ENCODE measurements at places on chromosomes 4 and X. TPM values are rescaled to one million over a fixed set of nuclear protein-coding genes. Genes with fewer than 3 reads are reported as not detected.

- H3K4me1 ChIP-seq: no peaks in the 10 kb centered on the region
- DNase-seq: no peak
- no peaks in the 10 kb centered on the region for H3K36me3 ChIP-seq
- H3K27me3 ChIP-seq: no peaks in the 10 kb centered on the region
- no peak overlapping the region for H3K27ac ChIP-seq
Observed at GRCh38 chr4:41256131-41256739, 493 bp upstream of the UCHL1 start.

GRCh38 chrX:85084770-85085393, 81.2 kb downstream of the APOOL start:
- H3K4me3 ChIP-seq: no peak overlapping the region
- no peaks in the 10 kb centered on the region for H3K4me1 ChIP-seq
- no peaks in the 10 kb centered on the region for H3K36me3 ChIP-seq
- no peak for DNase-seq
- no peaks in the 10 kb centered on the region for H3K27me3 ChIP-seq

GRCh38 chr4:6591313-6591712, 16.3 kb downstream of the MAN2B2 start:
- no peaks in the 10 kb centered on the region for H3K27me3 ChIP-seq
- H3K4me1 ChIP-seq: no peaks in the 10 kb centered on the region
- H3K27ac ChIP-seq: no peak overlapping the region
- no peaks in the 10 kb centered on the region for H3K36me3 ChIP-seq
- no peak for DNase-seq

- H3K4me1 ChIP-seq: no peaks in the 10 kb centered on the region
- no peak for DNase-seq
- no peak overlapping the region for H3K4me3 ChIP-seq
- no peaks in the 10 kb centered on the region for H3K27me3 ChIP-seq
Observed at GRCh38 chr4:154985673-154986072, 204.6 kb downstream of the RBM46 start.

- no peaks in the 10 kb centered on the region for H3K4me1 ChIP-seq
- no peaks in the 10 kb centered on the region for H3K36me3 ChIP-seq
Observed at GRCh38 chr4:153065276-153065675, 129.2 kb downstream of the FHDC1 start.

DNA sequence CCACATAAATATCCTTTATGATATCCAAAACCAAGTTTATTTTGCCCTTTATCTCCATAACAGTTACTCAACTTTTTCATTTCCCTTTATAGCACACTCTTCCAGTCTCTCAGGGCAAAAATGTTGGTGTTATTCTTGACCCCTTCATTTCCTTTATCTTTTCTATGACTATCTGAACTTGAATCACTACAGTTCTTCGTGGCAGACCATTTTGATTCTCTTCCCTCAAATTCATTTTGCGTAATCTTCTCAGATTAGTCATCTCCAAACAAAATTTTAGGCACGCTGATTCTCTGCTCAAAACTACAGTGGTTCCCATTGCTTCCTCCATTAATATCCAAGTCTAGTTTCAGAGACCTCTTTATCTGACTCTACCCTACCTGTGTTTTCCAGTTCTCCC, 26.1 kb downstream of the RUFY3 start:
- DNase-seq: no peak
- H3K27ac ChIP-seq: no peak overlapping the region
- H3K4me1 ChIP-seq: no peaks in the 10 kb centered on the region
- H3K36me3 ChIP-seq: no peaks in the 10 kb centered on the region
- H3K27me3 ChIP-seq: no peaks in the 10 kb centered on the region
- no peak overlapping the region for H3K4me3 ChIP-seq

The HEPH gene
- 58.2 TPM for total RNA-seq

- no peak overlapping the region for H3K27ac ChIP-seq
- no peaks in the 10 kb centered on the region for H3K36me3 ChIP-seq
- no peak for DNase-seq
- H3K27me3 ChIP-seq: no peaks in the 10 kb centered on the region
- no peaks in the 10 kb centered on the region for H3K4me1 ChIP-seq
Observed at GRCh38 chr4:99826016-99826415, 9.4 kb downstream of the DAPP1 start.

DNA sequence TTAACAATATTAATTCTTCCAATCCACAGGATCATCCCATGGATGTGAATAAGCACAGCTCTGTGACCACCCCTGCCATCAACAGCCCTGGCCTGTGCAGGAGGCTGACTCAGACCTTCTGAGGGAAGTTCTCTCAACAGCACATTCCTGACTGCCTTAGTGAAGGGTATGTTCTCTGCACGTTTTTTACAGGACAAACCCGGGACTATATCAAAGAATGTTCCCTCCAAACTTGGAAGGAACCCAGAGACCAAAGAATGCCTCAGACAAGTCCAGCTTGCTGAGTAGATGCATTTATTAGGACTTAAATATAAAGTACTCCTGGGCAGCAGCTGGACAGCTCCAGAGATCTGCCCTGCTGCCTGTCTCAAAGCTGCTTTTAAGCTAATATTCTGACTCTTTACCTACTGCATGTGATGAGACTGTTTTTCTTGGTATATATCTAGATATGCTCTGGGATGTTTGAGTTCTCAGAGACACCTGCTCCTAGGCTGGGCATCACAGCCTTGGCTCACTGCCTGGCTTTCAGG, 1127.8 kb upstream of the PRKX start:
- no peaks in the 10 kb centered on the region for H3K27me3 ChIP-seq
- no peak for DNase-seq
- no peaks in the 10 kb centered on the region for H3K4me1 ChIP-seq
- no peaks in the 10 kb centered on the region for H3K36me3 ChIP-seq
- H3K27ac ChIP-seq: no peak overlapping the region
- no peak overlapping the region for H3K4me3 ChIP-seq

- no peak overlapping the region for H3K27ac ChIP-seq
- no peaks in the 10 kb centered on the region for H3K36me3 ChIP-seq
- H3K4me1 ChIP-seq: peaks cover under 1% of the 10 kb centered on the region
Observed at GRCh38 chr4:122836941-122837340, 10.3 kb downstream of the FGF2 start.

GRCh38 chrX:147079974-147080373, 265.4 kb upstream of the CXorf51A start:
- no peaks in the 10 kb centered on the region for H3K27me3 ChIP-seq
- H3K4me3 ChIP-seq: no peak overlapping the region
- no peak overlapping the region for H3K27ac ChIP-seq

DNA sequence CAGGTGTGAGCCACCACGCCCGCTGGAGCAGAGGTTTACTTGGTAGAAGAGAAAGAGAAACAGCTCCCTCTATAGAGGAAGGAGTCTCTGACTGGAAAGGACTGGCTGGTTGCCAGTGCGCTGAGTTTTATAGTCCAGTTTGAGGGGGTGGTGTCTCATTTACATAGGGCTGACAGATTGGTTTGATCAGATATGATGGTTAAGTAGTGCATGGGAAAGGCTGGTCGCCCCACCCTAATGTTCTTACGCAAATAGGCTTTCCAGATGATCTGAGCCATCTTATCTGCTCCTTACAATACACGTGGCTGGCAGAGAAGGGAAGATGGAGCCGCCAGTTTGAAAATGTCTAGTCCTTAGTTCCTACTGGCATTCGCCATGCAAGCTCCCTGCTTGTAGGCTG, 439.5 kb downstream of the NAF1 start:
- no peaks in the 10 kb centered on the region for H3K36me3 ChIP-seq
- H3K4me1 ChIP-seq: no peaks in the 10 kb centered on the region
- no peaks in the 10 kb centered on the region for H3K27me3 ChIP-seq
- DNase-seq: no peak

The NOX1 gene
- total RNA-seq: not detected

The ANXA10 gene
- not detected for total RNA-seq

- DNase-seq: no peak
- no peak overlapping the region for H3K4me3 ChIP-seq
- H3K36me3 ChIP-seq: no peaks in the 10 kb centered on the region
- H3K27me3 ChIP-seq: no peaks in the 10 kb centered on the region
- no peak overlapping the region for H3K27ac ChIP-seq
- peaks cover 3% of the 10 kb centered on the region for H3K4me1 ChIP-seq
Observed at GRCh38 chr4:125313497-125313896, 1.3 kb upstream of the FAT4 start.

The RNF175 gene
- total RNA-seq: 1.0 TPM

The GPC3 gene
- total RNA-seq: 7.0 TPM

DNA sequence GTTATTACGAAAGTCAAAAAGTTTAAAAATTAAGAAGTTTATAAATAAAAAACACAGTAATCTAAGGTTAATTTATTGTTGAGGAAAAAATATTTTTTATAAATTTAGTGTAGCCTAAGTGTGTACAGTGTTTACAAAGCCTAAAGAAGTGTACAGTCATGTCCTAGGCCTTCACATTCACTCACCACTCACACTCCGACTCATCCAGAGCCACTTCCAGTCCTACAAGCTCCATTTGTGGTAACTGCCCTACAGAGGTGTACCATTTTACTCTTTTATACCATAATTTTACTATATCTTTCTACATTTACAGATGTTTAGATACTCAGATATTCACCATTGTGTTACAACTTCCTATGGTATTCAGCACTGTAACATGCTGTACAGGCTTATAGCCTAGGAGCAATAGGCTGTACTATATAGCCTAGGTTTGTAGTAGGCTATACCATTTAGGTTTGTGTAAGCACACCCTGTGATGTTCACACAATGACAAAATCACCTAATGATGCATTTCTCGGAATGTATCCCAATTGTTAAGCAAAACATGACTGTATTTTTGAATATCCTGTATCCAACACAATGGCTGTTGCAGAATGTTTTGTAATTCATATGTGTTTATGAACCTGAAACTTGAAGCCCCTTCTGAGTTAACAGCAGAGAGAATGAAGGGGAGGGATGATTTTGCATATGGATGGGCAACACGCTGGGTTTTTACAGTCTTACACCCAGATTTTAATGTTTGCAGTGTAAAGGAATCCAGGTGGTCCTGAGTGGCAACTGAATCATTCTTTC, 3.1 kb downstream of the PPBP start:
- H3K4me1 ChIP-seq: no peaks in the 10 kb centered on the region
- H3K36me3 ChIP-seq: no peaks in the 10 kb centered on the region

DNA sequence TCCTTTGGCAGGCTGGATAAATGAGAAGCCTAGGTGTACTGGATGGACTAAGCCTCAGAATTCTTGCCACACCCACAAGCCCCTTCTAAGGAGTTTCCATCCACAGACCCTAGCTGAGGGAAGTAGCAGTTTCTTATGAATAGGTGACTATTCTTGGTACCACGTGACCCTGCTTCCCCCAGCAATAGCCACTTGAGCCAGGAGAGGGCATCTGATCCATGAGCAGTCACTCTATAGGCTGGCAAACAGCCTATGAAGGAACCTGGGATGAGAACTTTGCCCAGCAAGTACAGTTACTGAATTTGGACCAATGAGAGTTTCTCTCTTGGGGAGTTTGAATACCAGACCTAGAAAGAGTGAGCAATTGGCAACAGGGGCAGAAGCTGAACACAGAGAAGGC, 84.0 kb downstream of the RTL9 start:
- no peak overlapping the region for H3K27ac ChIP-seq
- H3K4me1 ChIP-seq: no peaks in the 10 kb centered on the region
- DNase-seq: no peak
- no peaks in the 10 kb centered on the region for H3K36me3 ChIP-seq

GRCh38 chr4:77595364-77595973, 10.2 kb upstream of the CXCL13 start:
- H3K4me3 ChIP-seq: no peak overlapping the region
- H3K27me3 ChIP-seq: no peaks in the 10 kb centered on the region
- H3K4me1 ChIP-seq: no peaks in the 10 kb centered on the region
- H3K36me3 ChIP-seq: no peaks in the 10 kb centered on the region
- DNase-seq: no peak

GRCh38 chrX:20571611-20572010, 304.9 kb upstream of the RPS6KA3 start:
- no peaks in the 10 kb centered on the region for H3K4me1 ChIP-seq
- no peak for DNase-seq
- H3K27ac ChIP-seq: no peak overlapping the region
- no peaks in the 10 kb centered on the region for H3K27me3 ChIP-seq
- no peak overlapping the region for H3K4me3 ChIP-seq

GRCh38 chr4:81963763-81964020, 410.1 kb downstream of the HNRNPD start:
- peaks cover 2% of the 10 kb centered on the region for H3K27me3 ChIP-seq
- no peak for DNase-seq
- H3K36me3 ChIP-seq: no peaks in the 10 kb centered on the region
- no peak overlapping the region for H3K27ac ChIP-seq

- DNase-seq: no peak
- H3K27ac ChIP-seq: no peak overlapping the region
- H3K36me3 ChIP-seq: no peaks in the 10 kb centered on the region
- H3K4me3 ChIP-seq: no peak overlapping the region
- no peaks in the 10 kb centered on the region for H3K4me1 ChIP-seq
- no peaks in the 10 kb centered on the region for H3K27me3 ChIP-seq
Observed at GRCh38 chr4:122710434-122711308, 21.8 kb upstream of the BBS12 start.

DNA sequence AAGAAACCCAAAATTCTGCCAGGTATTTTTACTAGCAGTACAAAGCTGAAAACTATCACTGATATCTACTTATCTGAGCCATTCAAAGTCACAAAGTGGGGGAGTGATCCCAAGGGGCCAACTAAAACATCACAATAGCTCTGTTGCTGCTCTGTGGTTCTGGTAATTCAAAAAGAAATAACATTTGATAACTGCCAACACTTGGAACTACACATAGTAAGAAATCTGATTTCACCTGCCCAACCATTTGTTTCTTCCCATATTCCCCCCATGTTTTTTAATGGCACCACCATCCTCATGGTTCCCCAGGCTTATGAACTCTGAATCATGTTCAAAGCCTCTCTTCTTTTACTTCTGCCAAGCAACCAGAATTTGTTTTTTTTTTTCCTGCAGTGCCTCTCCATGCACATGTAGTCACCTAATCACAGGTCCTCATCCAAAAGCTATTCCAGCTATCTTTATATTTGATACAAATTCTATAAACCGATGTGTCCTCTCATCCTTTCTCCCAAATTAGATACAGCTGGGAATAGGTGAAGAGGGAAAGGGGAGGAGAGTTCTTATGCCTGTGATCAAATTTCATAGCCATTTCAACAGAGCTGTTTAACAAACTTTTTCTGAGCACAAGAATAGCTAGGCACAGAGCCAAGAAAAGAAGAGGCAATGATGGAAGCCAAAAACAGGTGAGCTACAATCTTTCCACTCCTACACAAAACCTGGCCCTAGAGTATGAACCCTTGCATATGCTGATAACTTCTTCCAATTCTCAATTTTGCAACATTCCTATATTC, 7.7 kb downstream of the AMMECR1 start:
- no peak overlapping the region for H3K4me3 ChIP-seq
- no peak overlapping the region for H3K27ac ChIP-seq
- no peak for DNase-seq
- no peaks in the 10 kb centered on the region for H3K36me3 ChIP-seq
- no peaks in the 10 kb centered on the region for H3K4me1 ChIP-seq

DNA sequence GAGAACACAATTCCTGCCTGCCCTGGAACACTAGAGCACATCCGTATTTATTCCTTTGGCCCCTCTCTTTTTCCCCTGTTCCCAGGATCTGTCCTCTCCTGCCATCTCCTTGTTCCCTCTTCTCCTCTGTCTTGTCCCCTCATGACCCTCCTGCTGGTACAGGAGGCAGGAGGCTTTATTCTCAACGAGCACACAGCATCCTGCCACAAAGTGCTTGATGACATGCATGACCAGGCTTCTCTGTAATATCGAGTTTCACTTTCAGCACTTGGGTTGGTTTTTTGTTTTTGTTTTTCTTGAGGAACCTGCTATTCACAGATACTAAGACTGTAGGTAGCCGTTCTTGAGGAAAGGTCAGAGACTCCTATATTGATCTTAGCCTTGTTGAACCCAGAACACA, 35.3 kb downstream of the NALF2 start:
- H3K36me3 ChIP-seq: no peaks in the 10 kb centered on the region
- no peak overlapping the region for H3K27ac ChIP-seq
- no peak for DNase-seq
- H3K4me3 ChIP-seq: no peak overlapping the region
- H3K27me3 ChIP-seq: no peaks in the 10 kb centered on the region
